Fibroblast of skin of right biceps (primary cell): ENCODE measurements at places on chromosomes 11 and 22.

- no peak for DNase-seq
These were observed 49.4 kb downstream of the FLRT1 start for GRCh38 chr11:64084951-64085710.

GRCh38 chr22:36619797-36620399 is 83.7 kb downstream of the CACNG2 start:
- no peak for DNase-seq

DNA sequence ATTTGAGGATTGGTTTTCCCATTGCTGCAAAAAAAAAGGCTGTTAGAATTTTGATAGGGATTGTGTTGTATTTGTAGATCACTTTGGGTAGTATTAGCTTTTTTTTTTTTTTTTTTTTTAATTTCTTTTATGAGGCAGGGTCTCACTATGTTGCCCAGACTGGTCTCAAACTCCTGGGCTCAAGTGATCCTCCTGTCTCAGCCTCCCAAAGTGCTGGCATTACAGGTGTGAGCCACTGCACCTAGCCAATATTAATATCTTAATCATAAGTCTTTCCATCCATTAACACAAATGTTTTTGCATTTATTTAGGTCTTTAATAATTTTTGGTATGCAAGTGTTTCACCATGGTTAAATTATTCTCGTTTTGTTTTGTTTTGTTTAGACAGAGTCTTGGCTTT is 23.0 kb upstream of the AIFM3 start:
- DNase-seq = no peak

DNA sequence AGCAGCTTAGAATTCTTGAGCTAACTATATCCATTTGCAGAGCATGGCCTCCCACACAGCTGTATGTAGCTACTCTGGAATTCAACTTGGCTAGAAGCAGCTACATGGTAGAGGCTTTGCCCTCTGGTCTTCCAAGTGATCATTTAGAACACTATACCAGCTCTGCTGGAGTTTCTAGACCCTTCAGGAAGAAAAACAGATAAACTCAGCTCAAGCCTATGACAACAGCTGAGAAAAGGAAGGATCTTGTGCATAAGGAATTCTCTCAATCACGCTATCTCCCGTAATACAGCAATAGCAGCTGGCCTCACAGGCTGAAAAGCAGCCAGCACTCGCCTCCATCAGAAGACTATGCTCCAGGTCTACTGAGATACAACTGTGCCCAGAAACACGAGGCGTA is 50.6 kb upstream of the APOA1 start:
- DNase-seq = peak; percentile 50

DNA sequence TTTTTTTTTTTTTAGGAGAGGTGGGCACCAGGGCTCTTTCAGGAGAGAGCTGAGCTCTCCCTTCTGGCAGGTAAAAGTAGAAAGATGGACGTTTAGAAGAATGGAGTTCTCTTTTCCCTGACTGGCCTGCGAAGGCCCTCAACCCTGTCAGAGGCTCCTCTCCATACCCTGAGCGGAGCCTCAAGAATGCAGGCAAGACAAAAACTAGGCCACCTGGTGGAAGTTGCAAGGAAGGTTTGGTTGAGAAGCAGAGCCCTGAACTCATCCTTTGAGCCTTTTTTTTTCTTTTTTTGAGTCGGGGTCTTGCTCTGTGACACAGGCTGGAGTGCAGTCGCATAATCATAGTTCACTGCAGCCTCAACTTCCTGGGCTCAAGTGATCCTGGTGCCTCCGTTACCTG is 1.4 kb downstream of the OTOG start:
- DNase-seq = no peak

GRCh38 chr11:1622086-1622485 is at the start of gene KRTAP5-4:
TSS of gene KRTAP5-4 (minus strand) at chr11:1622138. CDS start at chr11:1622093, 45 bp downstream.
- DNase-seq = no peak

DNA sequence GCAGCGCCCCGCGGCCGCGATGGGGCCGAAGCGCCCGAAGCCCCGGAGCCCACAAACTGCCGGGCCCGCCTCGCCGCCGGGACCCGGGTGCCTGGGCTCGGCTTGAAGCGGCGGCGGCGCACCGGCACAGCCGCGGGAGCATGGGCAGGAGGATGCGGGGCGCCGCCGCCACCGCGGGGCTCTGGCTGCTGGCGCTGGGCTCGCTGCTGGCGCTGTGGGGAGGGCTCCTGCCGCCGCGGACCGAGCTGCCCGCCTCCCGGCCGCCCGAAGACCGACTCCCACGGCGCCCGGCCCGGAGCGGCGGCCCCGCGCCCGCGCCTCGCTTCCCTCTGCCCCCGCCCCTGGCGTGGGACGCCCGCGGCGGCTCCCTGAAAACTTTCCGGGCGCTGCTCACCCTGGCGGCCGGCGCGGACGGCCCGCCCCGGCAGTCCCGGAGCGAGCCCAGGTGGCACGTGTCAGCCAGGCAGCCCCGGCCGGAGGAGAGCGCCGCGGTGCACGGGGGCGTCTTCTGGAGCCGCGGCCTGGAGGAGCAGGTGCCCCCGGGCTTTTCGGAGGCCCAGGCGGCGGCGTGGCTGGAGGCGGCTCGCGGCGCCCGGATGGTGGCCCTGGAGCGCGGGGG is 346 bp downstream of the FJX1 start:
- peak; percentile 53 for DNase-seq
